ENCODE measurements at places on chromosomes 5 and 9.

GRCh38 chr5:156197042-156197635 is 129.8 kb upstream of the SGCD start:
- DNase-seq, result no peak

GRCh38 chr9:80467632-80468031 is 895.9 kb downstream of the TLE4 start:
- peak; percentile 8 for DNase-seq

GRCh38 chr5:38265546-38266179 is 7.3 kb downstream of the EGFLAM start:
- peak; percentile 65 for DNase-seq

GRCh38 chr9:134869554-134870300 is 10.9 kb upstream of the FCN2 start:
- DNase-seq, result no peak

GRCh38 chr5:93250424-93250823 is 330.6 kb downstream of the NR2F1-AS1 start:
- DNase-seq, result no peak

- DNase-seq, result no peak
These were observed 155.3 kb downstream of the ADAMTS12 start for GRCh38 chr5:33736510-33736909.

DNA sequence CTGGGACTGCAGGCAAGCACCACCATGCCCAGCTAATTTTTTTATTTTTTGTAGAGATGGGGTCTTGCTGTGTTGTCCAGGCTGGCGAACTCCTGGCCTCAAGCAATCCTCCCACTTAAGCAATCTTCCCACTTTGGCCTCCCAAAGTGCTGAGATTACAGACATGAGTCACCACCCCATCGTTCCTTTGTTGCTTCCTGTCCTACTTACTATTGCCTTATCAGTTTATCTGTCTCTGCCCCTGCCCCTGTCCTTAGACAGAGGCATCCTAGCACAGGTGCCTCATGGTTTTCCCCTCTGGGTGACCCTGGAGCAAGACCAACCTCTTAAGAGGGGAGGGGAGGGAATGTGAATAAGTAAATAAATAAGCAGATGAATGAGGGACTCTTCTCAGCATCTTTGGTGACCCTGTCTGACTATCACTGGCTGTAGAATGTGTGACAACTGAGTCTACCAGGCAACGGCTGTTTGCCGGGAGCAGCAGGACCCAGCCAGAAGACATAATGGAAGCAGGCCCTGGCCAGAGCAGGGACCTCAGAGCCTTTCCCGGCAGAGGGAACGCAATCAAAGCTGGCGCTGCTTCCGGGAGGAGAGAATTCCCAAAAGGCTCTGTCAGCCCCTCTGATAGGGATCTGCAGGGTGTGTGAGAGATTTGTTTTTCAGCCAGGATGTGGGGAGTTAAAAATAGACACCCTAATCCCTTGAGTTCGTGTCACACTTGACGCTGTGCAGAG is 43.8 kb upstream of the DAB2IP start:
- DNase-seq, result no peak

DNA sequence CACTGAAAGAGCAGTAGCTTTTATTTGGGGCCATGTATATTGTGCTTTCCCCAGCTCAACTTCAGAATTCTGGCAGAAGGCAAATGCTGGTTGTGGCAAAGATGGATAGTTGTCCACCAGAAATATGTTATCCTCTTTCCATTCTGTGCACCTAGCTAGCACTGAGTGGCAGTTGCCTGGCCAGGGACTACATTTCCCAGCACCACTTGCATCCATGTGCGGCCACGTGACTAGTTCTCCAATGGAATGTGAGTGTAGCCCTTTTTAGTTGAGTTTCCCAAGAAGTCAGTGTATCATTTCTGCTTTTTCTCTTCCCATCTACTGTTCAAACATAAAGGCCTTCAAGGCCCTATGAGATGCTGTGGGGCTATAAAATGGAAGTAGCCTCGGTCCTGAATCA is 354.0 kb upstream of the CLINT1 start:
- DNase-seq, result peak; percentile 14

- no peak for DNase-seq
These were observed 322.2 kb upstream of the GRIA1 start for GRCh38 chr5:153168241-153168640.

DNA sequence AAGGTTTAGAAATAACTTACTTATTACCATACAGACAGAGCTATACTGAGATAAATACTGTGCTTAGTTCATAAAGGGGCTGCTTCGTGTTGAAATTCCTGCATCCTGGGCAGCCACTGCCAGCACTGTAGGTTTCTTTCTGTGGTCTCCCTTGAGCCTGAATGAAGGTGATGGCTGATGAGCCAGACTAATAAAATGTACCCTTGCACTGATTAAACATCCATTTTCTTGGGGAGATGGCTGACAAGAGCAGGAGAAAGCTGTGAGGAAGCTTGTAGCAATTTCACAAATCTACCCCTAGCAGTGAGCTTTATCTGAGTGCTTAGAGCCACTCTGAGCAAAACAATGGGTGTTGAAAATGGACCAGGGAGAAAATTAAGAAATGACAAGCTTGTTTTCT is 23.3 kb upstream of the ZSWIM6 start:
- DNase-seq, result no peak

- no peak for DNase-seq
These were observed 69.1 kb downstream of the ZNF366 start for GRCh38 chr5:72438141-72438540.

DNA sequence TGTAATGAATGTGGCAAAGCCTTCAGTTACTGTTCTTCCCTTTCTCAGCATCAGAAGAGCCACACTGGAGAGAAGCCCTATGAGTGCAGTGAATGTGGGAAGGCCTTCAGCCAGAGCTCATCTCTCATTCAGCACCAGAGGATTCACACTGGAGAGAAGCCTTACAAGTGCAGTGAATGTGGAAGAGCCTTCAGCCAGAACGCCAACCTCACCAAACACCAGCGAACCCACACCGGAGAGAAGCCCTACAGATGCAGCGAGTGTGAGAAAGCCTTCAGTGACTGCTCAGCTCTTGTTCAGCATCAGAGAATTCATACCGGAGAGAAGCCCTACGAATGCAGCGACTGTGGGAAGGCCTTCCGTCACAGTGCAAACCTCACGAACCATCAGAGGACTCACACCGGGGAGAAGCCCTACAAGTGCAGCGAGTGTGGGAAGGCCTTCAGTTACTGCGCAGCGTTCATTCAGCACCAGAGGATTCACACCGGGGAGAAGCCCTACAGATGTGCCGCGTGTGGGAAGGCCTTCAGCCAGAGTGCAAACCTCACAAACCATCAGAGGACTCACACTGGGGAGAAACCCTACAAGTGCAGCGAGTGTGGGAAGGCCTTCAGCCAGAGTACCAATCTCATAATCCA is 6.8 kb downstream of the RPL12 start:
- no peak for DNase-seq

- DNase-seq, result peak; percentile 92
These were observed 96.6 kb downstream of the PCSK1 start for GRCh38 chr5:96336351-96336985.

DNA sequence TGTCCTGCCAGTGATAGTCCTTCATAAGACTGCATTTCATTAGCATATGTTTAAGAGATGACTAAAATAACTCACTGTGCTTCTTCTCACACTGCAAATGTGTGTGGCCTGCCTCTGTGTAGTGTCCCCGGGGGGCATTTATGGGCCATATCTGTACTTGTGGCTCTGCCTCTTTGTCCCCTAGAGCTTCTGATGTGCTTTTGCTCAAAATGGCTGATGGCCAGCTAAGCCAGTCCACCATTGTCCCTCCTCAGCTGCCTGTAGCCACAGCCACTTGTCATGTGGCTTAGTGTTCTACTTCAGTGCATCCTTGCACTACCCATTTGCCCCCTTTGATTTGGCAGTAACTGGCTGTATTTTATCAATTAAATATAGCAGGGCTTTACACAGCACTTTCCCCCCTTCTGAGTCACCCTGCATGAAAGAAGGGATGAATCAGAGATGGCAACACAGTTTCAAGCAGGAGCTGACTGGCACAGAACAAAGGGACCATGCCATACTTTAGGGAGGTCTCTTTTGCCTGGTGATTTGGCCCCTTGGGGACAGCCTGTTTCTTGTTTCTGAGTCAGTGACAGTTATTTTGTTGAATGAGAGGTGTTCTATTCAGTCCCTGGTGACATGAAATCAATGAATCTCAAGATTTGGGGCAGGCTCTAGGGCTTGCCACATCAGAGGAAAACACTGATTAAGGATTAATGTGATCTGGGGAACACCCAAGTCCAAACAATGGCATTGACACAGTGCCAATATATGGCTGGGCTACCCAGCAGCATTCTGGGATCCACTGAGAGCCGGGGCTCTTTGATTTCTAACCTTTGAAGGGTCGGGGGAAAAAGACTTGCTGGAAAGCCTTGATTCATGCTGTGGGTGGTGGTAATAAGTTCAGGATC is 245.5 kb downstream of the SMARCA2 start:
- peak; percentile 53 for DNase-seq

DNA sequence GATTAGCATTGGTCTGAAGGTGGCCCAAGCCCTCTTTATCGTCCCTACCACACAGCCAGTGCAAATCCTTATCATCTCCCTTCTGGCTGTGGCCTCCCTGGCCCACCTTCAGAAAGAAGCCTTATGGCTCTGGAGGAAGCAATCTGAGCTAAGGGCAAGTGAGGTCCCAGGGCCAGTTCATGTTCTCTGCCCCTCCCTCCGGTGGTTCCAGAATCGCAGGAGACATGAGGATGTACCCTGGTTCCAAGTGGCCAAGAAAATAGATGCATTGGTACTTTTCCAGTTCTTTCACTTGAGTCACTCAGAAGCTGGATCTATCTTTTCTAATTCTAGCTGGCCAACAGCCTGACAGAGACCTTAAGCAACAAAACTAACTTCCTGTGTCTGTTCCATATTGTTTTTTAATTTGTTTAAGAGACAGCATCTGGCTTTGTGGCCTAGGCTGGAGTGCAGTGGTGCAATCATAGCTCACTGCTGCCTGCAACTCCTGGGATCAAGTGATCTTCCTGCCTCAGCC is 60.7 kb downstream of the LHFPL2 start:
- peak; percentile 44 for DNase-seq

DNA sequence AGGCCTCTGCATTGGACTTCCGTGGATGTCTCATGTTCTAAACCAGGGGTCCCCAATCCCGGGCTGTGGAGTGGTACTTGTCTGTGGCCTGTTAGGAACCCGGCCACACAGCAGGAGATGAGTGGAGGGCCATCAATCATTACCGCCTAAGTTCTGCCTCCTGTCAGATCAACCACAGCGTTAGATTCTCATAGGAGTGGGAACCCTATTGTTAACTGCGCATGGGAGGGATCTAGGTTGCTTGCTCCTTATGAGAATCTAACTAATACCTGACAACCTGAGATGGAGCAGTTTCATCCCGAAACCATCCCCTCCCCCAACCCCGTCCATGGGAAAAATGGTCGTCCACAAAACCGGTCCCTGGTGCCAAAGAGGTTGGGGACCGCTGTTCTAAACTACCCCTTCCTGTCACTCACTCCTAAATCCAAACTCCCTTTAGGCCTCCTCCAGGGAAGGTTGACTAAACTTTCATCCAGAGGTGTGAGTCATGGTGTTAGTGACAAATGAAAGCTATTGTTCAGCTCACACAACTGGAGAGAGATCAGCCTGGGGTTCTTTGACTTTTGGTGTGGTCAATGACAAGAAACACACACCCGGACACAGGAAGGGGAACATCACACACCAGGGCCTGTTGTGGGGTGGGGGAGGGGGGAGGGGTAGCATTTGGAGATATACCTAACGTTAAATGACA is 9.5 kb downstream of the KCNV2 start:
- no peak for DNase-seq

DNA sequence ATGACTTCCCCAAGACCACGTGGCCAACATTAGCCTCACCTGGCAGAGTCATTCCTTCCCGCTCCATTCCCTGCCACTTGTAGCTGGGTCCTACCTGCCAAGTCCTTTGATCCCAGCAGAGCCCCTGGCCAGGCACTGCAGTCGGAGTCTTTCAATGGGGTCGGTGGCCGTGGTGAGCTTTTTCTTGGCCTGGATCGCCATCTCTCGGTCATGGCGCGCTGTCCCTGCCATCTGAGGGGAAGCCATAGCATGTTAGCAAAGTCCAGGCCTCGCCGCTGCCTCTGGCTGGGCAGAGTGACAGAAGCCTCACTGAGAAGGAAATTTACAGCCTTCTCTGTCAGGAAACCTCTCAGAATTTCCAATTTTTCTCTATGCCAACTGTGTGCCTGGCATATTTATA is 17.5 kb downstream of the CAPSL start:
- DNase-seq, result no peak

GRCh38 chr9:137832830-137833590 is 44.6 kb upstream of the CACNA1B start:
- peak; percentile 21 for DNase-seq

DNA sequence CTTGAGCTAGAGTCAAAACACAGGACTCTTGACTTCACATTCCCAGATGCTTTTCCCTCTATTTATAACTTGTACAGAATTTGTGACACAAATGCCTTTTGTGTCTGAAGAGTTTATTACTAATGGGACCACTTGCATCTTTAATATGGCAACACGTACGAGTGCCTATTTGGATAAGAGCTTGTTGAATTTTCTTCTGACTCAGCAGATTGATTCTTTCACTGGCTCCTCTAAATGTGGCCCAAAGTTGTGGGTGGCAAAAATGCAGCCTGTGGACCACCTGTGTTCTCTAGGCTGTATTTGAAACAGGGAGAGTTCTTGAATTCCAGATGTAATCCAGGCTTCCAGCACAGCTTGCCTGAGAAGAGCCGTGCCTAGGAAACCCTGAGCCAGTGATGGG is 34.1 kb upstream of the ERCC6L2 start:
- no peak for DNase-seq

GRCh38 chr5:76305269-76305668 is 97.8 kb upstream of the IQGAP2 start:
- DNase-seq, result no peak

- no peak for DNase-seq
These were observed 8.4 kb downstream of the TGFBI start for GRCh38 chr5:136037001-136037705.

DNA sequence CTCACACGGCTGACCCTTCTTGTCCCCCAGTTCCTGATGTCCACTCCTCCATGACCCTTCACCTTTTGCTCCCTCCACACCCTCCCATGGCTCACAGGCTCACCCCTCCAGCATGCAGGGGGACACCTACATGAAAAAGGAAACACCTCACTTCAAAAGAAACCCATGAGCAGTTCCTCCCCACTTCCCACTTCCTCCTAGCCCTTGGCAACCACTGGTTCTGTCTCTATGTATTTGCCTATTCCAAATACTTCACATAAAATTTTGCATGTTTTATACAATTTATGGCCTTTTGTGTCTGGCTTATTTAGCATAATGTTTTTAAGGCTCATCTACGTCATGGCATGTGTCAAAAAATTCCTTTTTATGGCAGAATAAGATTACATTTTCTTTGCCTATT is 100.2 kb upstream of the S1PR3 start:
- DNase-seq, result no peak

Data from Ammon's horn (tissue), 1 donor.